SJSA1 (cell line): ENCODE measurements at places on chromosomes 1 and 21.

GRCh38 chr1:17948594-17948993 lies 159.0 kb upstream of the IGSF21 start:
- DNase-seq = no peak

DNA sequence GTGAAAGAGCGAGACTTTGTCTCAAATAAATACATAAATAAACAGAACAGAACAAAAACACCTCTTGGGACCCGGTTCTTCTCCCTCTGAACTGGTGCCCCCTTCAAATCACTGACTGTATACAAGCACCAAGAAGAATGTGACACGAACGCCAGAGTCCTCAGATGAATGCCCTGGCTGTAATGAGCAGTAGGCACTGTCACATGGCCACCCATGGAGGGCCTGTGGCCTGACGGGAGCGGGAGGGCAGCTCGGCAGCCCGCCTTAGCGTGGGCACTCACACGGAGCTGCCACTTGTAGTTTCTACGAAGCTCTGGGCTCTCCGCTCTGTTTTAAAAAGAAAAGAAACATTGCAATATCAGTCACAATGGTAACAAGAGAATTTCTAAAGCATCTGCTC lies 146.0 kb downstream of the PEX14 start:
- no peak for DNase-seq

DNA sequence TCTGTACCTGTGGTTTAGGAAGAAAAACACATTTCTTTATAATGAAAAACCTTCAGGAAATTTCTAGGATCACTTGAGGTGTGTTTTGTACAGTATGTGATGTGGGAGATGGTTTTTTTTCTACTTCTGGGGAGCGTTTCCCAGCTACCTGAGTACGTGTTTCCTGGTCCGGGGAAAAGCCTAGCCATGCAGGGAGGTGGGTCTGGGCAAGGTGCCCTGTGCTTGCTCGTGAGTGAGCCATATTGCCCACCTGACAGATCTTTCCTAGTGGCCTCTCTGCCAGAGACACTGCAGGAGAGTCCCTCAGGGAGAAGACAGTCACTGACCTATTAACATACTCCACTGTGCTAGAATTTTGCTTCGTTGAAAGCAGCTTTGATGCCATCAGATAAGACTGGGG lies 41.3 kb downstream of the TRPM2 start:
- DNase-seq = peak; percentile 22

DNA sequence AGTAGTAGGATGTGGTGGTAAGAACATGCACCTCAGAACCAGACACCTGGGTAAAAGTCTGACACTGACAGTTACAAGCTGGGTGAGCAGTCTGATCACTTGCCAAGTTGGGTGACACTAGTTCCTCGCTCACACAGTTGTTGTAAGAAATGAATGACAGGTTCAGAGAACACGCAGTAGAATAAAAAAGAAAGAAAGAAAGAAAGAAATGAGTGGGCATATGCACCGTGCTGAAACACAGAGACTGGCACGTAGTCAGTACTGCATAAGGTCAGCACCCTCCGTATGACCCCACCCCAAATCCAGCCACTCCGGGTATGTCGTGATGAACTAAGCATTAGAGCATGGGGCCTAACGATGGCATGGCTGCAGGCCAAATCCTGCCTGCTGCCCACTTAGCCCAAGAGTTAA lies 90.6 kb downstream of the GLUL start:
- no peak for DNase-seq

- DNase-seq = no peak
These were observed 273.4 kb downstream of the VAV3 start for GRCh38 chr1:107691540-107691939.

- DNase-seq = no peak
These were observed 51.6 kb upstream of the B3GALT5 start for GRCh38 chr21:39561140-39561539.

GRCh38 chr1:54421101-54421504 lies 14.9 kb upstream of the SSBP3 start:
- no peak for DNase-seq

- peak; percentile 78 for DNase-seq
These were observed 233.8 kb upstream of the JUN start for GRCh38 chr1:59017501-59018231.
